ENCODE measurements at places on chromosomes 16 and 17. TPM values are rescaled to one million over a fixed set of nuclear protein-coding genes. Genes with fewer than 3 reads are reported as not detected.
A peak's percentile ranks its signal among the peaks of the same experiment; 100 is the strongest.

- no peaks in the 10 kb centered on the region for H3K36me3 ChIP-seq
- H3K27me3 ChIP-seq, result peaks cover 95% of the 10 kb centered on the region
- H3K27ac ChIP-seq, result no peak overlapping the region
- H3K4me3 ChIP-seq, result no peak overlapping the region
Observed at GRCh38 chr17:56592487-56593085, 913 bp upstream of the NOG start.

- no peak overlapping the region for H3K4me3 ChIP-seq
- H3K27ac ChIP-seq, result no peak overlapping the region
- no peaks in the 10 kb centered on the region for H3K36me3 ChIP-seq
- peaks cover 7% of the 10 kb centered on the region for H3K4me1 ChIP-seq
Observed at GRCh38 chr17:4557626-4558346, 2.6 kb downstream of the GGT6 start.

GRCh38 chr17:19686400-19687090, 29.8 kb downstream of the SLC47A2 start:
- H3K4me3 ChIP-seq, result no peak overlapping the region
- H3K27ac ChIP-seq, result no peak overlapping the region
- no peaks in the 10 kb centered on the region for H3K36me3 ChIP-seq

DNA sequence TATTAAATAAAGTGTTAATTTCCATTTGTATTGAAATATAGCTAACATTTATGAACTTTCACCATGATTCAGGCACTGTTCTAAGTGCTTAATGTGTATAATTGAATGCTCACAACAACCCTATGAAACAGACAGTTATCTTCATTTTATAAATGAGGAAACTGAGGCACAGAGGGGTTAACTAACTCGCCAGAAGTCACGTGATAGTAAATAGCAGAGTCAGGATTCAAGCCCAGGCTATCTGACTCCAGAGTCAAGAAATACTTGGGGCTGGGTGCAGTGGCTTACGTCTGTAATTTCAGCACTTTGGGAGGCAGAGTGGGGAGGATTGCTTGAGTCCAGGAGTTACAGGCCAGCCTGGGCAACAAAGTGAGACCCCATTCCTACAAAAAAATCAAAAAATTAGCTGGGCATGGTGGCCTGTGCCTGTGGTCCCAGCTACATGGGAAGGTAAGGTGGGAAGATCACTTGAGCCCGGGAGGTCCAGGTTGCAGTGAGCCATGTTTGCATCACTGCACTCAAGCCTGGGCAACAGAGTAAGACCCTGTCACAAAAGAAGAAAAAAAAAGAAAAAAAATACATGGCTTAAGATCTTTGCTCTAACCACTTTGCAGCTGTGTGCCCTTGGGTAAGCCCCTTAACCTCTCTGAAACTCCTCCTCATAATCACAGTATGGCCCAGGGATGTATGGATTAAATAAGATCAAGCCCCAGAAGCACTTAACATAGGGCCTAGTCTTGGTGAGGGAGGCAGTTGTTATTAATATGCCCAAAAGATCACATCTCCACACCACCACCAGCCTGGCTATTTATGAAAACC, 29.0 kb downstream of the WSB1 start:
- H3K4me3 ChIP-seq, result no peak overlapping the region
- no peaks in the 10 kb centered on the region for H3K27me3 ChIP-seq
- peak overlapping the region; percentile 73 for H3K27ac ChIP-seq
- DNase-seq, result no peak
- H3K36me3 ChIP-seq, result no peaks in the 10 kb centered on the region
- peaks cover 30% of the 10 kb centered on the region for H3K4me1 ChIP-seq

Gene SGCA
- 65.3 TPM for total RNA-seq

GRCh38 chr16:363110-363765, 7.1 kb downstream of the MRPL28 start:
- no peaks in the 10 kb centered on the region for H3K4me1 ChIP-seq
- peaks cover 17% of the 10 kb centered on the region for H3K27me3 ChIP-seq
- no peaks in the 10 kb centered on the region for H3K36me3 ChIP-seq
- H3K4me3 ChIP-seq, result no peak overlapping the region
